ENCODE measurements at places on chromosomes 4 and X.

DNA sequence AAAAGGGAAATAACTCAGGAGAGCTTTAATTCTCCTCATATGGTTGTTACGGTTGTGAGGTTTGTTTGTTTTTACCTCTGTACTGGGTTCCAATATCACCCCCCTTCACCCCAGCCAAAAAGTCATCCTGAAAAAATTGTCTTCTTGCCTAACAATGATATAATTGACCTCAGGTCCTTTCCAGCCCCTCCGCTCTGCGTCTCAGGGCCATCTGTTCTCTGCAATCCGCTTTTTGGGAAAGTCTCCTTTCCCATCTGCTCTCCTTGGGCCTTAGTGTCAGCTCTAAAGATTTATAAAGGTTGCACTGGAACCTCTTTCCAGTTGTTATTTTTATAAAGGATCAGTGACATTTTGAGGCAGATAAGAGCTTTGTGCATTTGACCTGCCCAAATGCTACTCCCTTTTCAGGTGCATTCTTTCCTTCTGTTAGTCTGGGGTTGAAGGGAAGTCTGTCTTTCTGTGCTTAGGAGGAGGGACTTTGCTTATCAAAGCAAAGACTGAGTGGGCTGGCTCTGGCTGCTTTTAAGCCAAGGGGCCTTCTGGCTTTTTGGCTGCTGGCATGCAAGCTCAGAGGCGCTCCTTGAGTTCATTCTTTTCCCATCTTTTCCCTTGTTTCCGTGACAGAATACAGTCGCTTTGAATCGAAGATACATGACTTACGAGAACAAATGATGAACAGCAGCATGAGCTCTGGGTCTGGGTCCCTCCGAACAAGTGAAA lies 34.1 kb downstream of the DLG3 start:
- no peak for DNase-seq

DNA sequence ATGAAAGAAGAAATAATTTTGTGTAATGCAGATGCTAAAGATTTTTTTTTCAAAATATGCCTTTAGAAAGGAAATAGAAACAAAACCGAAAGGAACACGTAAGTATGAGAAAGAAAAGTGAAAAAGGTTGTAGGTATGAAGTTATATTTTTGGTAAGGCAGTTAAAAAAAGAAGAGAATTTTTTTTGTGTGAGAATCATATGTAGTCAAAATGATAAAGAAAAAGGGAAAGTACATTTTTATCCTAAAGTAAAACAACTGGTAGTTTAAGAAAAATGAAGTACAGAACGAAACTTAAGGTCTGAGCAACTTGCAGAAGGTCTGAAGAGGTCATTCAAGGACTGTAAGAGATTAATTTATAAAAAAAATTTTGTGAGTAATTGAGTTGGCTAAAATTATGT lies 164.0 kb upstream of the TRAM1L1 start:
- no peak for DNase-seq

GRCh38 chrX:123830309-123830708 lies 29.5 kb upstream of the XIAP start:
- DNase-seq = no peak

DNA sequence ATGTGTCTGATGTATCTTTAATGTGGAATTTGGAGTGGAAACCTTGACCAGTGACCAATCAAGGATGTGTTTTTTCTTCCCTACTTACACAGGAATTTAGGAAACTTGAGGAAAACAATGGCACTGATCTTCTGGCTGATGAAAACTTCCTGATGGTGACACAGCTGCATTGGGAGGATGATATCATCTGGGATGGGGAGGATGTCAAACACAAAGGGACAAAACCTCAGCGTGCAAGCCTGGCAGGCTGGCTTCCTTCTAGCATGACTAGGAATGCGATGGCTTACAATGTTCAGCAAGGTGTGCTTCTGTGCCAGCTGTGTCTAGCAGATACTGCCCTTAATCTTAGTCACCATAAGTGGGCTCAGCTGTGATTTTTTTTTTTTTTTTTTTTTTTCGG lies 12.6 kb downstream of the TAF1 start:
- DNase-seq = no peak

- no peak for DNase-seq
Observed at GRCh38 chrX:86805241-86805640, 657.0 kb downstream of the DACH2 start.

DNA sequence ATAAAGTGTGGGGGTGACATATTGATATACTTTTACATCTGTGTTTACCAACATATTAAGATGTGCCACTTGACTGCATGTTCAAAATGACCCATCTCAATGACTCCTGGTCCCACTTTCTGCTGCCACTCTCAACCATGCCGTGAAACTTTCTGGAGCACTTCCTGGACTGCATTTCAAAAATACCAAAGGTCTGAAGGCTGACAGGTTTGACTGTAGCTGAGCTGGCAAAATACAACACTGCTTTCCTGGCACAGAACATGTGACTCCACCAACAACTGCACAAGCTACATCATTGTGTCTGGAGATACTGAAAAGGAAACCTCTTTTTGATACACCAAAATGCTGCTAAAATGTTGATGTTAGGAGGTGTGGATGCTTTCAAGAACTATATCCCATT lies 184.8 kb downstream of the UNC5C start:
- DNase-seq = no peak

DNA sequence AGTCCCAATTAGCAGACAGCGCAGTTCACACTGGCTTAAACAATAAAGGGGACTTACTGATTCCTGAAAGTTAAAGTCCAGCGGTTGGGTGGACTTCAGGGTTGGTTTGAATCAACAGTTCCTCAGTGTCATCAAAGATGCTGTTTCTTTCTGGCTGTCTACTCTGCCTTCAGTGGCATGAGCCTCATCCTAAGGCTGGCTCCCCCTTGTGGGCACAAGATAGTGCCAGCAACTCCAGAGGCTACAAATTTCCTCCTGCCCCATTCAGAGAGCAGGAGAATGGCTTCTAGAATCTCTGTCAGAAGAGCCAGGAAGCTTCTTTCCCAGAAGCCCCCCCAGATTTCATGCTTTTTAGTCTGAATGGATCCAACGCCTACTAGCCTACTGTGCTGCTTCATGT lies 82.4 kb upstream of the MTM1 start:
- DNase-seq = no peak

- no peak for DNase-seq
Observed at GRCh38 chrX:53798281-53798680, 111.8 kb upstream of the HUWE1 start.

DNA sequence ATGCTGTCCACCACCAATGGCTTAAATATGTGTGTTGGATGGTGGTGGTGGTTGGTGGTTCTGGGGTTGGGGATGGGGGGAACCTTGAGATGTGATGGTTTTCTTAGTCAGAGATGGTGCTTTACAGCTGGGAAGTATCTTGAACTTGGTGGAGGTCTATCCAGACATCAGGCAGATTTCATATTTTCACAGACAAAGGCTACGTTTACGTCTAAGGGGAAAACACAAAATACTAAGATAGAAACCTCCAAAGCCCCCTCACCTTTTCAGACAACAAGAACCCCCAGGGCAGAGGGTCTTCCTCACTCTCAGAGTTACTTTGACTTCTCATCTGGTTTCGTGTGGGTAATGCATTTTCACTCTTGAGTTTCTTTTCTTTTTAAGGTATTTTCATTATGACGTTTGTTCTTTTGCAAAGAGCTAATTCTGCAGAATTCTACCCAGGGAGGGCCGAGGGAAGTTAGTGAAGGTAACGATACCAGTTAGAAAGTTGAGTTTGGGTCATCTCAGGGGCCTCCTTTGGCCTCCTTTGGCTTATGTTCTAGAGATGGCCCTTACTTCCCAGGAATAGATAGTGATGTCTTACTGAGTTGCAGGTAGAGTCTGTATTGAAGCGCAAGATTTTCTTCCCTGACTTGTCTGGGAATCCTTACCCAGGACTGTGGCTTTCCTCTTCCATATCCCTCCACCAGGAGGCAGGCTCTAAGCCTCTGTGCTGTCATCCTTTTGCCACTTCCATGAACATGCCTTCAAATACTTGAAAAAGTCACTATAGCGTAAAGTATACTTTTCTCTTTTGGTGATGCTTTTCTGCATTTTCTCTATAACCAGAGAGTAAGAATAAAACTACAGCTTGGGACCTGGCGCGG lies 31.9 kb downstream of the RHOH start:
- no peak for DNase-seq

DNA sequence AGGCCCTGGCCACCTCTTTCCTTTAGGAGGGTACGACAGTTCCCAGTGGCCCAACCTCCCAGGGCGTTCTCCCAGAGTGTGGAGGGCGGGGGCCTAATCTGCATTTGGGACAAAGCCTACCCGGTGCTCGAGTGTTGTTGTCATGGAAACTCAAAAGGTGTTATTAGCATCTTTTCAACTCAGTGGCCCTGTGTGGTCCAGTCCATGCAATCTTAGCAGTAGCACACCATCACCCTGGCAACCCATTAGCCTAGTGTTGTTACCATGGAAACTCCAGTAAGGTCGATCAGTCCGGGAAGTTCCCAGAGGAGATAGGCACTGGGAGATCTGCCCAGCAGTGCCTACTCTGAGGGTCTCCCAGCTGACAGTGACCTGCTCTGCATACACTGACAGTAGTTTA lies 20.2 kb downstream of the APLN start:
- DNase-seq = no peak

GRCh38 chr4:76275486-76276124 lies 24.1 kb downstream of the FAM47E start:
- no peak for DNase-seq

DNA sequence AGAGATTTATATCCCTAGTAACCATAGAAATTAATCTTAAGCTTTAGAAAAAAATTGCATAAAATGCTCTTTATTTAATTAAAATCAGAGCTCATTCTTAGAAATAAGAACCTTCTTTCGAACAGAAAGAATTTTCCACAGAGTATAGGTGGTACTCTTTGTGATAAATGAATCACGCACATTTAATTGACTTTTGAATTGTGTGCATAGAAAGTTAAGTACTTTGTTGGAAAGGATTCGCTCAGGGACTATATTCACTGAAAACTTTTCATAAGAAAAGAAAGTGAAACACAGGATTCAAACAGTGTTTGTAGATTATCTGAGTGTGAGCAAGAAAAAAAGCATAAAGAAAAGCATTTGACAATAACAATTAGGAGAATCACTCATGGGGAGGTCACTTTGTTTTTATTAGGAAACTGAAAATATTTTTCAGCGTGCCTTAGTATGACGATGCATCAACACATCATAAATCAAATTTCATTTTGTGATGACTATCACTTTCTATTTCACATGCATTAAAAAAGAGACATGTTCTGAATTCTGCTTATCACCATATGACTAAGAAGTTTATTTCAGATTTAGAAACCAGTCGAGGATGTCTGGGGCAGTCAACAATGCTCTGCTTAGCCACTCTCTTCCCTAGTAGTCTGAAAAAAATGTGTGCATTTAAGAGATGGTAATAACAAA lies 49.5 kb downstream of the STX18 start:
- DNase-seq = no peak

- DNase-seq = no peak
Observed at GRCh38 chr4:6076391-6076790, 58.2 kb upstream of the C4orf50 start.

DNA sequence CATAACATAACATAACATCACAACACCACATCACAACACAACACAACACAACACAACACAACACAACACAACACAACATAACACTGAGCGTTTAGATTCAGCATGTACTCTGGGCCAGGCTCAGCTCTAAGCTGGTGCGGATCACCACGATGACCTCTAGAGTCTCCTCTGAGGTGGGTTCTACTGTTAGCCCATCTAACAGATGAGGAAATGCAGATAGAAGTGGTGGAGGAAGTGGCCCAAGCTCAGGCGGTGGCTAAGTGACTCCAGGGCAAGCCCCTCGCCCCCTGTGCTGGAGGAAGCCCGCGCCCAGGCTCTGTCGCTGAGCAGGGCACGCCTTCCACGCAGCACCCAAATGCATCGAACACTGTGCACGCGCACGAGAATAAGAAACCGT lies 45.3 kb upstream of the CDKN2AIP start:
- DNase-seq = no peak

- no peak for DNase-seq
Observed at GRCh38 chrX:71941776-71942175, 31.1 kb downstream of the NHSL2 start.

DNA sequence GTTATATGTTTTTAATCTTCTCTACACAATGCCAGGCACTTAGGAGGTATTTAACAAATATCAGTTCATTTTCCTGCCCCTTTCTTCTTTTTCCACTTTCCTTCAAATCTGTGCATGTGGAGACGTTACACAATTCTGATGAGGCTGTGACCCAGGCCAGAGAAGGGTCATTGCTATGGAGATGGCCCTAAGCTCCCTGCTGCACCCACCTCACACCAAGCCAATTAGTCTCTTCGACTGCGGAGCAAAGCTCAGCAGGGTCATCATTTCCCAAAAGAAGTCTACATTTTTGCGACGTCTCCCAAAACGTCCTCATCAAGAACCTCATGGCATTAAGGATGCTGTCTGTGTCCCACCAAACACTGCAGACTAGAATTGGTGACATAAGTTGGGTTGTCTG lies 28.9 kb upstream of the VEGFD start:
- DNase-seq = no peak

DNA sequence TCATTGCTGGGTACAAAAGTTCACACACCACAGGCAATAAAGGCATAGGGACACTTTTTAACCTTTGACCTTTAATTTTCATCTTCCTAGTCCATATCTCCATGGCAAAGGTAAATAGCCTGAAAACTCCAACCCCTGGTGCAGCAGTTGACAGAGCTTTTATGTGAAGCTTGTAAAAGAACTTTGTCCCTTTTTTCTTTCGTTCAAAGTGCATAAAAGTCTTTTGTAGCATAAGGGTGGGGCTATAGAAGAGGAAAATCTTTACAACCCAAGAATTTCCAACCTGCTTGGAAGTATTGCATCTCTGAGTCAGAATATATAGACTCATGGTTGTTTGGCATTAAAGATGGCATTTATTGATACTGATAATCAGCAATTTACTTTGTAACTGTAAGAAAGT lies 20.4 kb downstream of the POF1B start:
- no peak for DNase-seq

DNA sequence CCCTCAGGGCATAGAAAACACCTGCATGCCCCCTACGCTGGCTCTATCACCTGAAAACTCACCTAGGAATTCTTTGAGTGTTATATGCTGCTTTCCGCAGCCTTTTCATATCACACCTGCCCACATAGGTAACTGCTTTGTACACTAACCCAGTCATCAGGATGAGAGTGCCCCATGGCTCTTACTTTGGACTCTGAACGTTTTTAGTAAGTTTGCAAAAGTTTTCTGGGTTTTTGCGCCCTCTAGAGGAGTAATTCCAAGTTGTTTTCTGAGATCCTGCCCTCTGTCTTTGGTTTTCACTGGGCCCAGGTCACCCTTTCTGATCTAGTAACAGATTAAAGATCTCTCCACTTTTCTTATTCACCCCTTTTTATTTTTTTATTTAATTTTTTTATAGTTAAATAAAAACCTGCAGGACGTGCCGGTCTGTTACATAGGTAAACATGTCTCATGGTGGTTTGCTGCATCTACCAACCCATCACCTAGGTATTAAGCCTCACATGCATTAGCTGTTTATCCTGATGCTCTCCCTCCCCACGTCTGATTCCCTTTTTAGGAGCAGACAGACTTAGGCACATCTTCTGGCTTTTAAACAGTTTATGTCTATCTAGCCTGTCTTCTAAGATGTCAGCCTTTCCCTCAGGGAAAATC lies 139.2 kb downstream of the NWD2 start:
- DNase-seq = no peak

- DNase-seq = no peak
Observed at GRCh38 chr4:7187691-7188090, 4.6 kb upstream of the SORCS2 start.
